ENCODE measurements at places on chromosomes 2 and 18. TPM values are rescaled to one million over a fixed set of nuclear protein-coding genes. Genes with fewer than 3 reads are reported as not detected.

The RAX gene
- total RNA-seq, result not detected

The CIDEA gene
- 1.3 TPM for total RNA-seq

The UGT1A4 gene
- 0.83 TPM for total RNA-seq

GRCh38 chr2:191333911-191334357, 88.7 kb downstream of the MYO1B start:
- peak; percentile 65 for DNase-seq

Measured in mammary epithelial cell (primary cell).